ENCODE measurements at places on chromosomes 2 and 18.

GRCh38 chr18:2518473-2518872 lies 52.8 kb downstream of the METTL4 start:
- DNase-seq = no peak

GRCh38 chr2:169260246-169260645 lies 102.1 kb downstream of the LRP2 start:
- DNase-seq = no peak

- DNase-seq = no peak
These were observed 67.7 kb upstream of the GRB14 start for GRCh38 chr2:164688896-164689419.

DNA sequence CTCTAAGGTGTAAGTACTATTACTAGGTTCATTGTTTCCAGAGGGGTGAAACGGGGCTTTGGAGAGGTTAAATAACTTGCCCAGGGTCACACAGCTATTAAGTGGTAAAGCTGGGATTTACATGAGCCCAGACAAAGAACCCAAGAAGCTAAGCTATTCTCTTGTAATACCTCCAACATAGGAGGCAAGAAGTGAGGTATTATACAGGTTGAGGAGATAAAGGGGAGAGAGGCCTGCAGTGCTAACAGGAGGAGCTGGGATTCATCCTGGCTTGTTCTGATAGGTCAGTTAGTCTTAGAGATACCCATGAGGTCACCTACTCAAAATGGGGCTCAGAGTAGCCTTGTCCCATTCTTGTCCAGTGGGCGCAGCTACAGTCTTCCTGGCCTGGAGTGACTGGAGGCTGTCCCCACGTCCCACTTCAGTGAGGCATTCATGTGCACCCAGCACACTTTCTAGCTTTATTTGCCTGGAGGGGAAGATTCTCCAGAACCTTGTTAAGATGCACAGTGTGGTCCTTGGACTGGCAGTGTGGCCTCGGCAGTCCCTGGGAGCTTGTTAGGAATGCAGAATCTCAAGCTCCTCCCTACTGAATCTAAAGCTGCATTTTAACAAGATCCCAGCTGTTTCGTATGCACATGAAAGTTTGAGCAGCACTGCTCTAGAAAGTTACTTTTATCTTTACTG lies 63.5 kb downstream of the MEIS1 start:
- no peak for DNase-seq

DNA sequence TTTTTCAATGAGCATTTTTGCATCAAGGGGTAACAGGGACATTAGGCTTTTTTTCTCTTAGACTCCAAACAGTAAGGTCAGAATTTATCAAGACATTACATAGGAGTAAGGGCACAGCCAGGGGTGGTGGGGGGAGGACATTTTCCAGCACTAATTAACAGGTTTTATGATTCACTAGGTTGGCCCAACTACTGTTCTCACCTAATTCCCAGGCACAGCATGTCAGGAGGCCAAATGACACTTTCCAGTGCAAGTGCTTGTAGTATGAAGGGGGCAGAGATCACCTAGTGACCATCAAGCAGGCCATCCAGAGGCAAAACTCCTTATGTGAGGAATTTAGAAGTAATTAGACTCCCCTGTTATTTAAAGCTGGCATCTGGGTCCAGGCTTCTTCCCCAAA lies 3.9 kb upstream of the MBD2 start:
- no peak for DNase-seq

DNA sequence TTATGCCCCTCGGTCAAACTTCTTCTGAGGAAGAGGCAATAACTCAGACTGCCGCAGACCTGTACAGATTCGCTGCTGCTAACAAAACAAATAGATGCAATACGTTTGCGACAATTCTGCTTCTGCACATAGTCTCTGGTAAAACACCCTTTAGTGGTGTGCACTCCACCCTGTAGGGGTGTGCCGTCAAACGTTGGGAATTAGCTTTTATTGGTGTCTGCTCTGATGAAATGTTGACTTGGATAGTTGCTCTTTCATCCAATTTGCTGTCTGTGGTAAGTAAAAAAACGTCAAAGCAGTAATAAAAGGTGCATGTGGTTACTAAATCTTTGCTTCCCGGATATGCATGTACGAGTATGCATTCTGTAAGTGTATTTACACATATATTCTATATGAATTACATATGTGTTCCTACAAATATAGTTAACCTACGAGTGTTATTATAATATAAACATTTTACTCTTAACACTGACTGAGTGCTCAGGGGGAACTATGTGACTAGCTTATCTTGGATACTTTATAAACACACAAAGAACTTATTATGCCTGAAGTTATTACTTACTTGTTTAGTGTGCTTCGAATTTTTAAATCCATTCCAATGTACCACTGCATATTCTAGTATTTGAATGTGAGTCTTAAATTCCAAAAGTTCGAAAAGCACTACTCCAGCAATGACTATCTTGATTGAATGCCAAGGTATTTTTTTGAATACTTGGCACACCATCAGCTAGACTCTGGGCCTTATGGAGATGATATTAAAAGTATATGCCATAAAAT lies 610.2 kb downstream of the ZEB2 start:
- no peak for DNase-seq

DNA sequence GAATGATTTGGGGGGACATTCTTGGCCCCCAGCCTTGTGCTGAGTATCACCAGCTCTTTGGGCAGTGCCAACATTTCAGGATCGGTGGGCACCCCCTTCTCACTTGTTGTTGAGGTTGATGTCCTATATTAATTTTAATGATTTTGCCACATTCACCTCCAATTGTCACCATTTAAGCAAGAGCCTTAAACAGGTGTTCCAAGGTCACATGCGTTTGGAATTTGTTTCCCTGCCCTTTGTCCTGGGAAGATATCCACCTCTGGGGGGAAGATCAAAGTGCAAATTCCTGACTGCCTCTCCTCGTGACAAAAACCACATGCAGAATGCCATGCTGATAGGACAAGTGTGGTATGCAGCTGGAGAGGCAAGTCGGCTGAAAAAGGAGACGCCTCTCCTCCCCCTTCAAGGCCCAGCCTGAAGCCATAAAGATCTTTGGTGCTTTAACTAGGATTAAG lies 72.5 kb upstream of the ID2 start:
- DNase-seq = no peak

GRCh38 chr2:153291718-153292117 lies 186.8 kb downstream of the RPRM start:
- DNase-seq = no peak

DNA sequence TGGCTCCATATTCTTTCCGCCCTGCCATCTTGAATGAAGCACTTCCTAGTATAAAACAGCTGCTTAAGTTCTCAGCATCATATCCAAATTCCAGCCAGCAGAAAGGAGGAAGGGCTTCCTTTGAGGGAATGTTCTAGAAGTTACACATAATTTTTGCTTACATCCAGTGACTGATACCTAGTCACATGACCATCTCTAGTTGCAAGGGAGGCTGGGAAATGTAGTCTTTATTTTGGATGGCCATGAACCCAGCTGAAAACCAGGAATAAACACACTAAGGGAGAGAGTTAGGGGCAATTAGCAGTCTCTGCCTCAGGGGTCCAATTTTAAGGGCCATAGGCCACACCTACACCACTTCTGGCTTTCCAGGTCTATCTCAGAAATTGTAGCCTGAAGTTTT lies 57.8 kb upstream of the LMAN1 start:
- DNase-seq = no peak

GRCh38 chr18:74841248-74841647 lies 243.6 kb downstream of the ZNF407 start:
- DNase-seq = no peak

- DNase-seq = no peak
These were observed 58.3 kb downstream of the SEPTIN10 start for GRCh38 chr2:109555346-109555900.

DNA sequence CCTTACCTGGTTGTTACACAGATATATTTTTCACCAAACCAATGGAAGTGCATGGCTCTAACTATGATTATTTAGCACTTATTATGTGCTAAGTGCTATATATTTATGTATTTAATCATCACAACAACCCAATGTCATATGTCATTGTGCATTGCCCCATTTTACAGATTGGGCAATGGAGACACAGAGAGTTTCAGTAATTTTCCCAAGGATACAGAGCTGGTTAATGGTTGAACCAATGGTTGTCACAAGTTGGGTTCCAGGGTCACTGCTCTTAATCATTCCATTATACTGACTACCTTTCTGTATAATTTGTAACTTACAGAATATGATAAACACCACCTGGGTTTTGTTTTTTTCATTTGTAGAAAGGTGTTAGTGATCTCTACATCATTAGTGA lies 29.2 kb downstream of the NOSTRIN start:
- no peak for DNase-seq

GRCh38 chr18:46772357-46772756 lies 15.5 kb upstream of the ST8SIA5 start:
- DNase-seq = no peak

DNA sequence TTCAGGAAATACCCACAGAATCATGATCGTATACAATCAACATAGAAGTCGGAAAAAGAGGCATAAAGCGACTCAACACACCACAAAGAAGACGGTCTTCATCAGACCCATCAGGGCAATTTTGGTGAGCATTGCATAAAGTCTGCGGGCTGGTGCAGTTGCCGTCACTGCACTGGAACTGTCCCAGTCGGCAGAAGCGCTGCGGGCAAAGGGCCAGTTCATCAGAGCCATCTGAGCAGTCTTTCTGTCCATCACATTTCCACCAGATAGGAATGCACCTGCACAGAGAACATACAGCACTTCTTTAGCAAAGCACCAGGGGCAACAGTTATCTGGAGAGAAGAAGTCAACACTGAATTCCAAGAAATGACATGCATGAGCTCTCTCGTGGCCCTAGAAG lies 105.7 kb downstream of the DHRS9 start:
- DNase-seq = no peak

DNA sequence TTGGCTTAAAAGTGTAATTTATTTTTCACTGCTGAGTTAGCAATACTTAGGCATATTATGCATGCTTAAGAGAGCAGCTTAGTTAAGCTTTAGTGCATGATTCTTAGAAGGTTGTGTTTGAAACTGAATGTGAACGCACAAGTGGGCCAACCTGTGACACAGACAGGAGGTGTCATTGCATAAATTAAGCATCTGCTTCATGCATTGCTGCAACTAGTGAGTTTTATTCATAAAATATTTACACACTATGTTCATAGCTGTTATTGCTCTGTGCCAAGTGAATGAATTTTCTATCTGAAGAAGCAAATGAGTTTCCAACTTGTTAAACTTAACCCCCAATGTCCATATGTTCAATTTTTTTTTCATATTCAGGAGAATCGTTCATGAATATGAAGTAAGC lies 806.4 kb downstream of the GALR1 start:
- DNase-seq = no peak

DNA sequence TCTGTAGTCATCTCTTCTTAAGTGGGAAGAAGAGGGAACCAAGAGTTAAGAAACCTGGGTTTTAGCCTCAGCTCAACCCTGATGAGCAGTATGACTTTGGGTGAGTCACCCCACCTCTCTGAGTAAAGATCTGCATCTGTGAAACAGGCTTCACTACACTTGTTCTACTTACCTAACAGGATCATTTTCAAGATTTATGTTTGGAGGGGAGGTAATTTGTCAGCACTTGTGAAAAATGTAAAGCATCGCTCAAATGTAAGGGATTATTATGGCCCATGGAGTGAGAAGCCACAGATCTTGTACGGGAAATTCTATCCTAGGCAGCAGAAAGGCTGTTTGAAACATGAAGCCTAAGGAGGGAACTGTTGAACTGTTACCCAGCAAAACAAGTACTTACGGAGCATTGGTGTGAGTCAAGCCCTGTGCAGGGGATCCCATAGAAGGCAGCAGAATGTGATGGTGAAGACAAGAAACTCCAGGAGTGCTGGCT lies 160.6 kb downstream of the PRKCE start:
- DNase-seq = peak; percentile 24

- no peak for DNase-seq
These were observed 49.6 kb downstream of the SRD5A2 start for GRCh38 chr2:31531101-31531500.

DNA sequence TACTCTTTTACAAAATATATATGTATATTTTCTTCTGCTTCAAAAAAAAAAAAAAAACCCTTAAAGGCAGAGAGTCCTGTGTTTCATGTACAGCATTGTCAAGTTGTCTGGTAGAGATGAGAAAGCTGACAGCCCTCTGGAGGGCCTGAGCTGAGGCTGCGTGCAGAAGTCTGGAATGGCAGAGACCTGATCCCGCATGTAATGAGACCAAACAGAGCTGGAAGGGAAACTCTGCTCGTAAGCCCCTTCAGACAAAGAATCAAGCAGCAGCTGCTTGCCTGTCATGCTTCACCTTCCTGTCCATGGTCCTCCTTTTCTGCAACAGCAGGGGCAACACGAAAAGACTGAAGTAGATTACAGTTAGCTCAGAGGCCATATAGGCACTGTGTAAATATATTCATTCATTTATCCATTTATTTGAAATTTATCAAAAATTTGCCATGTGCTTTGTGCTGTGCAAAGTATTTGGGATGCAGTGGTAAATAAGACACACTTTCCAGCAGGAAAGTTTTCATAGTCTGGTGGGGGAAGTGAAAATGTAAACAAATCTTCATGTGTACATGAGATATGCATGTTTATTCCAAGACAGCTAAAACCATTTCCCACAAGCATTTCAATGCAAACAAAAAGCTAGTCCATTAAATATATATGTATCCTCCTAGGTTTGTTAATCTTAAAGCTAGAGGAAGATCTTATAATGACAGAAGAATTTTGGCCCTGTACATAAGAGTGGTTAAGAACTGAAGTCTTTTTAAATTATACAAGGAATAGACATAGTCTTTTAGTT lies 912.7 kb downstream of the CPS1 start:
- DNase-seq = no peak

DNA sequence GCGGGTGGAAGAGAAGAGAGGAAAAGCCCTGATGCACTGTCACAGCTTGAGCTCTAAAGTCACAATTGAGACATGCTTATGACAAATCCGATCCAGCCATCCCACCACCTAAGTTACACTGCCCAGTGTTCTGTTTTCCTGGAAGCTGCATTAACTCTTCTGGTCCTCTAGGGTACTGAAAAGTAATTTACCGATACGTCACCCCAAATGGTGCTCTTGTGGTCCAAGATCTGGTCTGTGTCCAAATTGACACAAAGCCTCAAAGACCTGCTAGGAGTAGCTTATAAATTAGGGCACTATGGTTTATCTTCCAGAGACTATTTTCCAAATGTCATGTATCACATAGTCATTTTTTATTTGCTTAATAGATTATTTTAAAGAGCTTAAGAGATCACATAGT lies 186.7 kb upstream of the ETAA1 start:
- DNase-seq = no peak

DNA sequence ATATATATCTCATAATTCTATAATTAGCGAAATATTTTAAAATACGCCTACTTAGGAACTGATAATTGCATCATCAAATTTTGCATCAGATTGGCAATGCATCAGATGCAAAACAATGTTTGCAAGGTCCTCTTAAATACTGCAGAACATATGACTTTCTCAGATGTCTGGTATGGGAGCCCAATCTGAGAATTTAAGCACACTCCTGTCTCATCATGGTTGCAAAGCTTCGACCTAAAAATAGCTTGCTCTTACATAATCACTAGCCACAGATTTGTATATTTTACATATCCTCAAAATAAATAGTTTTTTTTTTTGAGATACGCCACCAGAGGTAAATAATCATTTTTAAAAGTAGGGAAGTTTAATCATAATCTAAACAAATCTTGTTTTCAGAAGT lies 123.2 kb downstream of the CABYR start:
- DNase-seq = no peak

- DNase-seq = no peak
These were observed 71.6 kb downstream of the ACKR3 start for GRCh38 chr2:236641051-236641726.

- DNase-seq = no peak
These were observed 127.8 kb downstream of the ZNF521 start for GRCh38 chr18:25223899-25224886.

All from stromal cell of bone marrow (primary cell).